ENCODE measurements at places on chromosomes 7 and 10.

DNA sequence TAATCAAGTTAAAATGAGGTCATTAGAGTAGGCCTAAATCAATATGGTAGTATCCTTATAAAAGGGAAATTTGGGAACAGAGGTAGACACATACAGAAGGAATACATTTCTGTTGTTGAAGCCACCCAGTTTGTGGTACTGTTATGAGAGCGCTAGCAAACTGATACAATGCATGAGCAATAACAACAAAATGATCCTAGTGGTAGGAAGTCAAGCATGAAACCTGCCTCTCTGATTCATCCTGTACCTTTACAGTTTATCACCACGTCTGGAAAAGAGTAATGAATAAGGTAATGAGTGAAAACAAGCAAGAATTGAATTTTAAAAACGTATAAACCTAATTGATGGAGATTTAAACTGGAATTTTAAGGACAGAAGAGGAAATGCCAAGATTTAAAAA lies 217.2 kb downstream of the PCLO start:
- no peak for DNase-seq

DNA sequence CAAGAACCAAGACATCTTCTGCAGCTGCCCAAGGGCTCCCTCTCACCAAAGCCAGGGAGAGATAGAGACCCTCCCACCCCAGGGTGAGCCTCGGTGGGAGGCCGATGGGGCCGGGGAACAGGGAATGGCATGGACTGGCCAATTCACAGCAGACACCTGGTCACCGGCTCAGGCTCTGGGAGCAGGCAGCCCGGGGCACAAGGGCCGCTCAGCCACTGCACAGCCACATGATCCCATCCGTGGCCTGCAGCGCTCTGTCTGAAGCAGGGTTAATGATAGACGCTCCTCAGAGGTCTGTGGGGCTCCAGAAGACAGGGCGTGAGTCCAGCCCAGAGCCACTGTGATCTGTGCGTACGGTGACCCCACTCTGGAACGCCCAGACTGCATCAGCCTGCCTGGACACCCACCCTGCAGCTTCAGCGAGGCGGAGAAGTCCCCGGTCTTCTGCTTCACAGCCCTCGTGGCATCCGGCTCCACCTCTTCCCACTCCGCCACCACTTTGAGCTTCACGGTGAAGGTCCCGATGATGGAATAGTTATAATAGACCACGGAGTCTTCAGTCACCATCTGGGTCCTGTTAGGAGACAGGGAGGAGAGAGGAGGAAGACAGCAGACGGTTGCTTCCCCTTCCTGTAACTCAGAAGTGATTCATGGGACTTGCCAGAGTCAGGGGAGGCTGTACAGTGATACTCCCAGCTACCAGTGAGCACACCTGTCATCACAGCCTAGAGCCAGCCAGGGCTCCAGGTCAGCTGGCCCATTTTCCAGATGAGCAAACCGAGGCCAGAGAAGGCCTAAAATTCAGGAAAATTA lies 14.0 kb downstream of the TMEM130 start:
- no peak for DNase-seq

DNA sequence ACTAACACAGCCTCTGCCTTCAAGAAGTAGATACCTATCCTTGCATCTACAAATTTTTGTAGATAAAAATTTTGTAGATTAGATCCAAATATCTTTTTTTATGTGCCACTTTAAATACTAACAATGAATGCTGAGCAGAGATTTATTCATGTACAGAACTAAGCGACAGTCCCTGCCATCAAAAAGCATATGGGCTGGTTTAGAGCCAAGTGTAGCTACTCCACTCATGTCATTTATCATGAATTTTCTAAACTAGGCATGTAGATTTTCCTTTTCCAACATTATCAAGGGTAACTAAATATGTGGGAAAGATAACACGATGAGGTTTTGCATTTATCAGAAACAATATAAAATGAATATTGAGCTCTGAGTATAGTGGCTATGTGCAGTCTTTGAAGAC lies 857.5 kb downstream of the XPNPEP1 start:
- no peak for DNase-seq

DNA sequence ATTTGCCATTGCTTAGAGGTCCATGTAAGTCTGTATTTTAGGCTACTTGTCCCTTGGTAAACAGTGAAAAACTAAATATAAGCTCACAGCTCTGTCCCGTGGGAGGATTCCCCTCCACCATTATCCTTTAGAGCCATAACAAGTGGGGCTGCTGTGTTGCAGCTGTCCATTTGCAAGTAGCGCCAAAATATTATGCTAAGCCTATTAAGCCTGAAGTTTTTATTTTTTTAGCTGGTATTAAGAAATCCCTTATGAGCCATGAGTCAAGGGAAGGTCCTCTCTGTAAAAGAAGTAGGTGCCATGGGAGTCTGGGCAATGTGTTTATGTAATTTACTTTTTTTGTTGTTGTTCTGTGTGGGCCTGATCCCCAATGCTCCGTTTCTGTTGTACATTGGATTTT lies 183.9 kb downstream of the THSD7A start:
- no peak for DNase-seq

- no peak for DNase-seq
These were observed 472.7 kb upstream of the GALNT17 start for GRCh38 chr7:70659263-70659662.

GRCh38 chr7:4745971-4746919 lies 29.2 kb upstream of the AP5Z1 start:
- peak; percentile 72 for DNase-seq

DNA sequence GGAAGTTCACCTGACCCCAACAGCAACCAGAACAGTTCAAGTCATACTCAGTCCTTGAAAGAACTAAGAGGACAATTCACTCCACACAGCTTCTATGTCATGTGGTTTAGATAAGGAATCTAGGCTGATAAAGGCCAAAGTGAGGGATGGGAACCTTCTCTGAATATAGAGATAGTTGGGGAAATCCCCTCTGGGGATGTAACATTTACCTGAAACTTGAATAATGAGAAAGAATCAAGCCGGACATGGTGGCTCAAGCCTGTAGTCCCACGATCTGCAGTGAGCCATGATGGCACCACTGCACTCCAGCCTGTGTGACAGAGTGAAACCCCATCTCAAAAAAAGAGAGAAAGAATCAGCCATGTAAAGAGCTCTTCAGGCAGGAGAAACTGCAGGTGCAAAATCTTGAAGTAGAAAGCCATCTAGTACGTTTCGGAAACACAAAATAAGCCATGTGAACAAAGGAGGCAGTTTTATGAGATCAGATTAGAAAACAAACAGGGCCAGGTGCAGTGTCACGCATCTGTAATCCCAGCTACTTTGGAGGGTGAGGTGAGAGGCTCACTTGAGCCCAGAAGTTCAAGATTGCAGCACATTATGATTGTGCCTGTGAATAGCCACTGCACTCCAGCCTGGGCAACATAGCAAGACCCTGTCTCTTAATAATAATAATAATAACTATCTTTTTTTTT lies 4.5 kb upstream of the DNMBP start:
- DNase-seq, result no peak

DNA sequence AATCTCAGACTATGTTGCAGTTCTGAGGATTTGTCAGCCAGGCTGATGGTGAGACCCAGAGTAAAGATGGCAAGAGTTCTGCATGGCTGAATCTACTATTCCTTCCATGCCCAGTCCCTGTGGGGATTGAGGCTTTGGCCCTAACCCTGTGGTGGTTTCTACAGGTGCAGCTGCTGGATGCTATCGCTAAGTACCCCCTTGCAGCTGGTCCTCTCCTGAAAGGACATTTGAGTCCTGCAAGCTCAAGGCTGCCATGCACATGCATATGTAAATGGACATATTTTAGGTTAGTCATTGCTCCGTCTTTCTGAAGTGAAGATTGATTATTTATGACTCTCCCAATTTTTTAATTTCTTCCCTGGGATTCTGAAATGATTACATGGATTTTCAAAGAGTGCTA lies 1122.2 kb upstream of the CELF2 start:
- DNase-seq, result no peak

DNA sequence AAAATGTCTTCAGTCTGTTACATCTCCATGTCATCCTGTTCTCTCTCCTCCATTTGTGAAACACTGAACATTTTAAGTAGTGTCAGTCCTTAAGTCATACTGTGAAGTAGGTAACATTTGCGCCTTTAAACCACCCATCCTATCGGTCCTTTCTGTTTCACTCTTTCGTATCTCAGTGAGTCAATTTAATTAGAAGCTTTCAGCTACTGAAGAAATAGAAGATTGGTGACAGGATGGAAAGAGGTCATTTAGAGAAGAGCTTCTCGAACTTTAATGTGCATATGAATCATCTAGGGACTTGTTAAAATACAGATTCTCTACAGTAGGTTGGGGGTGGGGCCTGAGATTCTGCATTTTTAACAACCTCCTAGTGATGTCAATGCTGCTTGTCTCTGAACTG lies 113.4 kb downstream of the SRI start:
- no peak for DNase-seq

GRCh38 chr10:67464278-67464677 lies 231.7 kb downstream of the CTNNA3 start:
- DNase-seq, result no peak

GRCh38 chr7:117775801-117776200 lies 97.4 kb downstream of the CTTNBP2 start:
- DNase-seq, result no peak
